ENCODE measurements at places on chromosomes 4 and X.

GRCh38 chr4:17494258-17495190 lies 17.4 kb downstream of the QDPR start:
- DNase-seq, result peak; percentile 16

DNA sequence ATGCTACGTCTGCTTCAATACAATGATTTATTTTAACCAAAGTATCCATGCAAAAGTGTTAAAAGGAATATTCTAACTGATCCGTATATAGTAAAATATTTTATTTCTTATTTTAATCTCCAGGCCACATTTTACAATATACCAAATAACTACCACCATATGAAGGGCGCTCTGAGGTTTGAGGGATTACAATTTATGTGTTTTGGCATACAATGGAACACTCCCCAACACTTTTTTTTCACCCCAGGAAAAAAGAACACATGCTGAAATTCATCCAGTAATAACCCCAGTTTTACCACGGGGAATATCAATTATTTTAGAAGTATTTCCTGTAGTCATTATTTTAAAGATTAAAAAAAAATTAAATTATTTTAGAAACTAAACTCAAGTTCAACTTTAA lies 65.4 kb downstream of the APBB2 start:
- no peak for DNase-seq

DNA sequence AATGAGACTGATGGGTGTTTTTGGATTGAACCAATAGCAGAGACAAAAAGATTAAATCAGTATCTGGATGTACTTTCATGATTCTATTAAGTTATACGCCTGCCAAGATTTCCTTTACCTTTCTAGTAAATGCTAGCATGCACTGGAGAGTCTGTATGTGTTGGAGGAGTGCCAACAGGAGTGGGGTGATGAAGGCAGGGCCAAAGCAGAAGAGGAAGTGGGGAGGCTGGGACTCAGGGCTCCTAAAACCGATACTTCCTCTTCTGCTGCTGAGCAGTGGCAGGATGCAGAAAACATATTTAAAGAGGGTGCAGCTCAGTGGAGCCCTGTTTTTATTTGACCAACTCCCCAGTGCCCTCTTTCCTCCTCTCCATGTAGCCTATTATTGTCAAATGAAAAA lies 5.6 kb downstream of the CYSLTR1 start:
- DNase-seq, result peak; percentile 44

GRCh38 chr4:115229873-115230272 lies 116.5 kb upstream of the NDST4 start:
- no peak for DNase-seq

GRCh38 chr4:101795704-101796103 lies 5.2 kb downstream of the BANK1 start:
- no peak for DNase-seq

DNA sequence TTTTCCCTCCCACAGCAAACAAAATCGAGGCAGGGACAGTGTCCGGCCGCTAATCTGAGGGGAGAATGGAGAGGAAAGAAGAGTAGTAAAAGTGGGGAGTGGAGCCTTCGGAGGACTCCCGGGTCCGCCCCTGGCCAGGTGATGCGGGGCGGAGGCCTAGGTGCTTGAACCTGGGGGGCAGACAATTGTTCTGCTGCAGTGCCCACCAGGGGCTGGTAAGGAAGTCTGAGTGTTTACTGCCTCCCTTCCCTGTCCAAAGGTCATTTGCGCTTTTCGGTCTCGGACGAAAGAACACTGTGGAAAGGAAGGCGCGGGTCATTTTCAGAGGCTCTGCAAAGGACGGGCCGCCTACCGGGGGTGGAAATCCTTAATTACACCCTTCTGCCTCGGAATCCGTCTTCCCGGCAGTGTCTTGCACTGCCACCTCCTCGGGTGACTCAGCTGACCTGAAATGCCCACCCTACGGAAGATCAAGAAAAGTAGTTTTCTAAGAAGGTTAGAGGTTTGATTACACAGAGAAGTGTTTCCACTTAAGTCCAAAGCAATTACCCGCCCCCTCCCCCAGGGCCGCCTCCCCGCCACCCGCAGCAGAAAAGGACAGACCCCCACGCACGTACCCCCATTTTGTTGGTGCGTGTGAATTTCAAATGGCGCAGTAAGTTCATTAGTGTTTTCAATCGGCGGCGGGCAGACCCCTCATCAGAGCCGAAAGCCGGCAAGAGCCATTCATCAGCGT lies 99.9 kb upstream of the TENM3 start:
- no peak for DNase-seq

GRCh38 chr4:25358515-25359275 lies 18.4 kb upstream of the ANAPC4 start:
- DNase-seq, result no peak

DNA sequence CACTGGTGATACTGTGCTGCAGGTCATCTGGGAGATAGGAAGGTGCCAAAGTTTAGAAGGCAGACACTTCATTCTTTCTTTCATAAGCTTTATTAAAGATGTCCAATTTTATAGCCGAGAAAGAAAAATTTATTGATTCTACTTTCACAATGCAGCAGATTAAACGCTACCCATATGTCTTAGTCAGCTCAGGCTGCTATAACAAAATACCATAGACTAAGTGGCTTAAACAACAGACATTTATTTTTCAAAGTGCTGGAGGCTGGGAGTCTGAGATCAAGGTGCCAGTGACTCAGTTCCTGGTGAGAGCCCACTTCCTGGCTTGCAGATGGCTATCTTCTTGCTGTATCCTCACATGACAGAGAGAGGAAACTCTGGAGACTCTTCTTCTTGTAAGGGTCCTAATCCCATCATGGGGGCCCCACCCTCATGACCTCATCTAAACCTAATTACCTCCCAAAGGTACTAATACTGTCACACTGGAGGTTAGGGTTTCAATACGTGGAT lies 33.4 kb upstream of the KLHL34 start:
- DNase-seq, result no peak

- no peak for DNase-seq
These were observed 2.9 kb downstream of the ASMTL start for GRCh38 chrX:1449823-1450149.

GRCh38 chrX:136146614-136147314 lies 569 bp upstream of the FHL1 start:
- DNase-seq, result peak; percentile 20
